ENCODE measurements at places on chromosomes 4 and X. TPM values are rescaled to one million over a fixed set of nuclear protein-coding genes. Genes with fewer than 3 reads are reported as not detected.

GRCh38 chr4:56654238-56654632, 26.9 kb downstream of the HOPX start:
- no peak for DNase-seq

- DNase-seq: no peak
These were observed 1.8 kb downstream of the ARHGEF6 start for GRCh38 chrX:136778916-136779315.

GRCh38 chrX:39729981-39730661, 367.6 kb downstream of the BCOR start:
- no peak for DNase-seq

The PDHA2 gene
- not detected for total RNA-seq

GRCh38 chr4:152398060-152398459, 137.8 kb downstream of the FBXW7 start:
- no peak for DNase-seq

- DNase-seq: no peak
These were observed 12.6 kb upstream of the IL13RA2 start for GRCh38 chrX:115029869-115030570.

Data from Panc1 (cell line).